ENCODE measurements at places on chromosomes 2 and 18.

DNA sequence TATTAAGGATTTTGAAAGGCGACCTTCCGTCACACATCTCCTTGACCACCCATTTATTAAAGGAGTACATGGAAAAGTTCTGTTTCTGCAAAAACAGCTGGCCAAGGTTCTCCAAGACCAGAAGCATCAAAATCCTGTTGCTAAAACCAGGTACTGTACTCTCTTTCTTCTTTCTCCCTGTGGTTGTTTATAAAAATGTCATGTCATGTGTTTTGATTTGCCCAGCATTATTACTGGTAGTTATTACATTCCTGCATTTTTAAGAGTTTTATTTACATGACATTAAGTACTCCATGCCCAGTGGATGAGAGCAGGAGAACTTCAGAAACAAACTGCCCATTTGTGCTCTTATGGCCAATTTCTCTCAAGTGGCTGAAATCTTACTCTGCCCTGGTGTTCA, 191.3 kb downstream of the MYO3B start:
- DNase-seq = no peak

DNA sequence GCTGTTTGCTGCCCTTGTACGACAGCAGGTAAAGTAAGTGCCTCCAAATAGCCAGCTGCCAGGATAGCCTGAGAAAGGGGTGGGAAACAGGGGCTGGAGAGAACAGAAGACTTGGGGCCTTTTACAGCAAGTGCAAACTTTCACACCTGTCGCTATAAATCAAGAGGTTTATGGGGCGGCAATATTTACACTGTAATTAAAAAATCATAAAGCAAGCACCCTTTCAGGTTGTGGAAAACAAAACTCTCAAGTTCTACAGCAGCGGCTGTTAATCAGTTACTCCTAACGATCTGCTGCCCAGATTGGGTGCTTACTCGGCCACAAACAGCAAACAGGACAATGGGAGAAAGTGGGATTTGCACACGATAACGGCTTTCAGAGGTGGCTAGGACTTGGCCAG, 359.5 kb upstream of the ETAA1 start:
- no peak for DNase-seq

- DNase-seq = no peak
These were observed 842.4 kb downstream of the TDRD15 start for GRCh38 chr2:21966139-21966538.

DNA sequence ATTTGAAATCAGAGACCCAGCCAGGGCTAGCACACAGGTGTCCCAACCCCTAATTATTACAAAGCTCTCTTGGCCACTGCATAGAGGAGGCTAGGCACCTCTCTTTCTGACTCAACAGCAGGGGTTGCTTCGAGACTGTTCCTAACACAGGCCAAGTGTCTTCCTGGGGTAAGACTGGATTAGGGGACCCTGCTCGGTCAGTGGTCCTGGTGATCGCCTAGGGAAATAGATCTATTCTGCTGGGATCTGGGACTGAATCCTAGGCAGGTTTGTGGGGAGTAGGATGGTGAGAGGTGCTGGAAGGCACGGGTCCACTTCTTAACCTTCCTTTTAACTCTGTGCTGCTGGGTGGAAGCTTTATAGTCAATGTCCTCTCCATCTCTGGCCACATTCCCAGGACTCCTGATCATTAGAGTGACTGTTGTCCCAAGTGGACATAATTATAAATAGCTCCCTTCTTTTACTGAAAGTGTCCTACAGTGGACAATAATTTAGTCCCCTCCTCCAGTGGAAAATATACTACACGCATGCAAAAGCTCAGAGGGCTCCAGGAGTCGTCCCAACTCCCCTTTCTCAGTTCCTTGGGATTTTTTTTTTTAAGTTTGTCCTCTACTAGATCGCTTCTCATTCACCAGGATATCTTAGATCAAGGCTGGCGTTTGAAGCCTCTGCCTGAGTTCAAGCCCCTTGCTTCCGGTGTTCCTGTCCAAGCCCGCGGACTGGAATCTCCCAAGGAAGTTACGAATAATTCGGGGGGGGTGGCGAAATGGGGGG, 1.3 kb upstream of the TRIB2 start:
- peak; percentile 46 for DNase-seq

DNA sequence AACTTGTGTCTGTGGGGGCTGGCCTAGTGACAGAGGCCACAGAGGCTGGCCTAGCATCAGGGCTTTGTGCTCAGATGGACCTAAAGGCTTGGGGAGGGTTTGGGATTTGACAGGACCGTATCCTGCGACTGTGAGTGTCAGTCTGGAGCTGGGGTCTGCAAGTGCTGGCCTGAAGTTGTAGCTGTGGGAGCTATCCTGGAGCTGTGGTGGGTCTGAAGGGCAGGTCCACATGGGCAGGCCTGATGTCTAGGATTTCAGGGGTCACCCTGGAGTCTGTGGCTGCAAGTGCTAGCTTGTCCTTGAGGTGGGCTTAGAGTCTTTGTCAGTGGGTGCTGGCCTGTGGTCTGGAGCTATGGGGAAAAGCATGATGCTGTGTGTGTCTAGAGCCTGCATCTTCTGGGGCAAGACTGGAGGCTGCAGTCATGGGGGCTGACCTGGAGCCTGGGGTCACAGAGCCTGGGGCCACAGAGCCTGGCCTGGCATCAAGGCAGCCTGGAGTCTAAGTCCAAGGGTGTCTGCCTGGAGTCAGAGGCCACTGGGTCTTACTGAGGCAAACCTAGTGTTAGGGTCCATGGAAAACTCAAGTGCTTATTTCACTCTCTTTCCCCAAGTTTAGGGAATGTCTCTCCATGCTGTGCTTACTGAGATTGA, 3.6 kb downstream of the REG3A start:
- no peak for DNase-seq

DNA sequence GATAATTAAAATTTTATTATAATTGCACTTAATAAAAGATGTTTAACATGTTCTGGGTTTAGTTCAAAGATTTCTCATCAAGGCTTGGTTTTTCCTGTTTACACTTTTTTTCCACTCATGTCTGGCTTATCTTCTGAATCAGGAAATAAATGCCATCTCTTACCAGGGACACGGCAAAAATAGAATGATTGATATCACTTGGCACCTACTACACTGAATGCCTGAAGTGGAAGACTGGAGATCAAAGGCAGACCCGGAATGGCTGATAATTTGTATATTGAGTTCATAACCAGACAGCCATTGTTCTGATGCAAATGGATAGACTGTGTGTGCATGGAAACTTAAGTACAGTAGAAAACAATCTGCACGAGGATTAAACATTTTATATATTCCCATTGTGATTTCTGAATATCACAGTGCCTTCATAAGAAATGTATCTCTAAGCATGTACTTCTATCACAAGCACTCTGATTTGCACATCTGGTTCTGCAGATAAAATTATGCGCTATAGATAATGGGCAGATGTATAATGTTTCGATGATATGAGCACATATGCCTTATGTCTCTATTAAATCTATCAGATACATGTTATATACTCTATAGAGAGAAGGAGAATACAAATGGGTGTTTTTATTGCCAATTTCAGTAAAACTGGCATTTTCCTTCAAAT, 304.8 kb downstream of the RND3 start:
- no peak for DNase-seq

DNA sequence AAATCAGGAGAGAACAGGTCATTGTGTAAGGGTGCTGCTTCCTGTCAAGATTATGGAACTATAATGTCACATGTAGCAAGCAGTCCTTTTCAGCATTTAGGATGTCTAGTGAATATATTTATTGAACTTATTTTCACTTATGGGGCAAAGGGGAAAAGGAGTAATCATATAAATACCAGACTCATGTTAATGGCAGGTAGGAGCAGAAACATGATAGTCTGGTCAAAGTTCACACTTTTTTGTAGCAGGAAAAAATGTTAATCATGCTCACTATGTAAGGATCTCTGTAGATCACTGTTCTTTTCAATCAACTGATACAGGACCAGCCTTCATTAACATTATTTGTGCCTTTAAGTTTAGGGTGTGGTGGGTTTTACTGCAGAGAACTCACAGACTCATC, 219.0 kb downstream of the STK39 start:
- DNase-seq = no peak

- DNase-seq = peak; percentile 64
These were observed 163.8 kb downstream of the FAM210A start for GRCh38 chr18:13562494-13563029.

DNA sequence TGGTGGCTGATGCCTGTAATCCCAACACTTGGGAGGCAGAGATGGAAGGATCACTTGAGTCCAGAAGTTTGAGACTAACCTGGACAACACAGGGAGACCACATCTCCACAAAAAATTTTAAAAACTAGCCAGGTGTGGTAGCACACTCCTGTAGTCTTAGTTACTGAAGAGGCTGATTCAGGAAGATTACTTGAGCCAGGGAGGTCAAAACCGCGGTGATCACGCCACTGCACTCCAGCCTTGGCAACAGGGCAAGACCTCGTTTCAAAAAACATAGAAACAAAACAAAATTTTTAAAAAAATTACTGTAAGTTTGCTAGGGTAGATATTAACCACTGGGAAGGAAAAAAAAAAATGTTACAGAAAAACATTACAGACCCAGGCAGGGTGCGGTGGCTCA, 5.8 kb downstream of the ATL2 start:
- DNase-seq = no peak

GRCh38 chr2:234278556-234279255, 218.2 kb downstream of the ARL4C start:
- DNase-seq = peak; percentile 68

DNA sequence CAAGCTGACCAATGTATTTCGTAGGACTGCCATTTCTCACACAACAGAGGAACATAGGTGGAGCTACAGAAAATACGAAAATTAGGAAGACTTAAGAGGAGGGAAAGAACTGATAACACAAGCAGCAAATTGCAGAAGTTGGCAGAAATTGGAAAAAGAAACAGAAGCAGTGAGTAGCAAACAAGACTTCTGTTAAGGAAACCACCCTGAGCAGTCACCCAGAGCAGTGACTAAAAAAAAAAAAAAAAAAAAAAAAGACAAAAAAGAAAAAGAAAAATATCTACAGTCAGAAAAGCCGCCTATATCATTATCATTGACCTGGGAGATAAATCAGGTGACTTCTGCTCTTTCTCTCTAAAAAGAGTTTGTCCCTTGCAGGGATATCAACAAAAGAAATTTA, 21.4 kb downstream of the STK17B start:
- no peak for DNase-seq

- DNase-seq = no peak
These were observed 270.7 kb downstream of the ALK start for GRCh38 chr2:29650631-29651097.

GRCh38 chr18:41461114-41461513, 493.9 kb upstream of the PIK3C3 start:
- no peak for DNase-seq

- no peak for DNase-seq
These were observed 164.6 kb downstream of the TMEM247 start for GRCh38 chr2:46643951-46644350.

DNA sequence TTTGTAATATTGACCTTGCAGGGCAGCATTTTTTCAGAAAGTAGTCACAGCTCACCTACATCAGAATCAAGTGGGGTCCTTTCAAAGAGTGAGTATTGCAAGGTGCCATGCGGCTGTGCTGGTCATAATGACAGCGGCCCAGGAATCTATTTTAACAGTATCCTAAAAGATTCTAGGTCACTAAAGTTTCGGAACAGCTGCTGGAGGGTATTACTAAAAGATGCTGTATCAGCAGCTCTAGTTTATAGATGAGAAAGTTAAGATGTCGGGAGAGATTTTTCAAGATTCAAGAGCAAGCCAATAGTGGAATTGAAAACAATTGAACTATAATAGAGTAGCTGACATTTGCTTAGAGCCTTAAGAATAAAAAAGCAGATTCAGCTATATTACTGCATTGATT, 336.0 kb downstream of the SLC8A1 start:
- no peak for DNase-seq

DNA sequence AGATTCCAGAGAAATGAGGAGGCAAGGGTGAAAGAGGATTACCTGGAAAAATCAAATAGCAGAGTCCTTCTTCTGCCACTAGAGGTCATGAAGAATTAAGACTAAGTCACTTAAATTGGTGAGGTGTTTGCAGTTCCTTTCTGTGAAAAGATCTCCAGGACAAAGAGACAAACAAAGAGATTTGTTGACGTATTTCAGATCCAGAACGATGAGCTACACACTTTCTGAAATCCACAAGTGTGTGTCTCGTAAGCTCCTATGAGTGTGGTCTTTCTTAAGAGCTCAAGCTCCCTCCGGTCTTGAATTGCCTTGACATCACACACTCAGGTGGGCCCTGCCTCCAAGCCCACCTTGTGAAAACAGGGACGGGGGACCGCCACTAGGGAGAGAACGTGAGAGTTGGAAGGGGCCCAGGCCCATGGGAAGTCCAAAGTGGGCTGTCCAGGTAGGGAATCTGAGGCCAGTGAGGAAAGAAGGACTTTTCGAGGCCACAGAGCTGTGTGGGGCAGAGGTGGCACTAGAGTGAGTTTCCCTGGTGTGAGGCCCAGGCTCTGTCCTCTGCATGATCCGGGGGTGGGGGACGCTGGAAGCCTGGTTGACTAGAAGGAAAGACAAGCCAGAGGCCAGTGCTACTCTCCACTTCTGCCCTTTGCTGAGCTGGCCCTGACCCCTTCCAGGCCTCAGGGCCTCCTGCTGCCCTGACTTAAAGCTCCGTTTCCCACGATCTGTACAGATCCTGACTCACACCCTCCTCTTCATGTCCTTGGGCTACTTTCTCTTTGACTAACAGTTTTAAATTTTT, 168.1 kb upstream of the NCK2 start:
- DNase-seq = peak; percentile 52

GRCh38 chr18:9108911-9109310, 6.4 kb downstream of the NDUFV2 start:
- no peak for DNase-seq

DNA sequence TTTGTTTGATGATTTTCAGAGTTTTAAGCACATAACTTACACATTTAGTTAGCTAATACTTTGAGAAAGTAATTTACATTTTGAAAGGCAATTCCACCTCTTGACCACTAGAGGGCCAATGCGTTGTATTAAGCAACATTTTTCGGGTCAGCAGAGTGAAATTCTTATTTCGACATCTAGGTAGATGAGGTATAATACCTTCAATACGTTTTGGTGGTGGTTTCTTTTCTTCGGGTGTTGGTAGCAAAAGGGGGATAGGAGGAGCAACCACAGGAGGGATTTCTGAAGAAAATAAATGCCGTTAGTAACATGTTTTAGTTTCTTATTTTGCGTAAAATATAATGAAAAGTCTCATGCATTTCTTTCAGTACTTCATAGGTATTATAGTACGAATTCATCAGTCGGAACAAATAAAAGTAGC, 106.3 kb downstream of the TTN start:
- DNase-seq = no peak

GRCh38 chr2:88733155-88733902, 41.9 kb downstream of the RPIA start:
- no peak for DNase-seq

- no peak for DNase-seq
These were observed 37.0 kb upstream of the NT5DC4 start for GRCh38 chr2:112683550-112684414.

DNA sequence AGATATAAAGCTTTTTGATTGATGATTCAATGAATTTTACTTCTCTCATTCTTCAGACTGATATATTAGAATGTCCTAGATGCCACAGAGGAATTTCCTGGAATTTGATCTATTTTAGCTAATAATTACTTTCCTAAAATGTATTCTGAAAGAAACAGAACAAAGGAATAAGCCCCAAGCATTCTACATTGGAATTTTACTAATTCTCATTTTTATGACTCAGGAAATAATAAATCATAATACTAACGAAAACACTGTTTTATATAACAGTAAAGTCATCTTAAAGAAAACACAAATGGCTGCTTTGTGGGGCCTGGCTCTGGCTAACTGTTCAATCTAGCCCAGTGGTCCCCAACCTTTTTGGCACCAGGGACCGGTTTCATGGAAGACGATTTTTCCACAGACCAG, 68.6 kb upstream of the LPIN2 start:
- DNase-seq = no peak

GRCh38 chr18:3611313-3612090, 161.5 kb downstream of the TGIF1 start:
- no peak for DNase-seq

GRCh38 chr2:225600444-225600843, 200.9 kb downstream of the NYAP2 start:
- no peak for DNase-seq
